ENCODE measurements at places on chromosomes 6 and 20.

DNA sequence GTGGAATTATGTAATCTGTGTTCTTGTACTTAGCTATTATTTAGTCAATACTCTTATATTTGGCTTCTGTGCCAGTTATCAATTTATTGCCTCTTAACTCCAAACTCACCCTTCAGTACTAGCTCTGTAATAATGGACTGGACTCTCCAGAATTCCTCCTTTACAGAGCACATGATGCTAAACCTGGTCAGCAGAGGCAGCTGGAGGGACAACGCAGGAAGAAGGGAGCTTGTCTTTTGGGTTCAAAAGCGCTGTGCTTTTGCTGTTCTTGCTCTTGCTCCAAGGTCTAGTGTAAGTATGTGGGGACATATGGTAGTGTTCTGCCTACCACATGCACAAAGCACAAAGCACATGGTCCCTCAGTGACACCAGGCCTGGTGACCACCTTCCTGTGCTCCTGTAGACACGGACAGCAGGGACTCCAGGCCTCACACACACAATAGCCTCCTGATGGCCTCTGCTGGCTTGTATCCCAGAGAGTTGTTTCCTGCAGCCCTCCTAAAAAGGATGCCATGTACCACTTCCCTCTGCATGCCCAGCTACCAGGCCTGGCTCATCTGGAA lies 46.1 kb downstream of the CHD6 start:
- DNase-seq, result no peak

- no peak for DNase-seq
Observed at GRCh38 chr6:43491750-43492661, 14.6 kb downstream of the TJAP1 start.

GRCh38 chr6:168884050-168884645 lies 369.5 kb downstream of the THBS2 start:
- no peak for DNase-seq

DNA sequence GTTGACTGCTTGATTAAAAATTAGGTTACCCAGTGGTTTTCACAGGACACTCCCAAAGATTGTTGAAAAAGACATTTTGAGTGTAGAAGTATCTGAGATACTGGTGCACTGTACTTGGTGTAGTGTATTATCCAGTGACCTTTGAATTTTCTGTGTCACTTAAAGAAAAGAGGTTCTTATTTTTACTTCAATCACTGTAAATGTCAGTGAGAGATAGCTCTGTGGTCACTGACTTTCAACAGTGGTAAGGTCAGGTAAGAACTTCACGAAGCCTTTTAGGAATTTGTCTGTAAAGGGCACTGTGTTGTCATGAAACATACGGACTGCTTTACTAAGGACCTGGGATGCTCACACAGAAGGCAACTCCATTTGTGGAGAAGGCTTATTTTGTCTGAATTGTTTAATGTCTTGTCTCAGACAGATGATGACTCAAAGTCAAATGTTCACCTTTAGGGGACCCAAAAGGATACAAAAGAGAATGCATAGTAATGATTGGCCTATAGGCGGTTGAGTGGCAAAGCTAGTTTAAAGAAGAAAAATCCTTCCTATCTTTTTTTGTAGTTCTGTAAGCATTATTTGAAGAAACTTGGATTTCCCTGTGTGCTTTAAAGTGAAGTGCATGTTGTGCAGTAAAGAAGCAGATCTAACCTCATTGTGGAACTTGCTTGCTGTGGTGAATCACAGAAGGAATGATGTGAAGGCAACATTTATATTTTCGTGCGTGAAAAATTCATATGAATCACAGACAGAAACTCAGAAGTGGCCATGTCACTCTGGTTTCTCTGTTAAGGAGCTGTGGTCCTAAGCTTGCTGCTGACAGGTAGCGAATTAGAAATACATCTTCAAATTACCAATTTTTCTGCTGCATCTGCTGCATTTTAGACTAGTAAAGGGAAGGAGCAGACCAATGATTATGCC lies 47.3 kb downstream of the ZFAND3 start:
- no peak for DNase-seq

GRCh38 chr6:147675281-147675680 lies 166.8 kb downstream of the SAMD5 start:
- DNase-seq, result peak; percentile 9

DNA sequence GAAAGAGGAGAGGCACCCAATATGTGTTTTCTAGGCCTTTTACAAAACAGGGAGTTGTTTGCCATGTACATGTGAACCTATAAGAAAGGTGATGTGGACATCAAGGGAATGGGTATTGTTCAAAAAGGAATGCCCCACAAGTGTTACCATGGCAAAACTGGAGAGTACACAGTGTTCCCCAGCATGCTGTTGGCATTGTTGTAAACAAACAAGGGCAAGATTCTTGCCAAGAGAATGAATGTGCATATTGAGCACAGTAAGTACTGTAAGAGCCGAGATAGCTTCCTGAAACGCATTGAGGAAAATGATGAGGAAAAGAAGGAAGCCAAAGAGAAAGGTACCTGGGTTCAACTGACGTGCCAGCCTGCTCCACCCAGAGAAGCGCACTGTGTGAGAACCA lies 13.1 kb downstream of the QRSL1 start:
- DNase-seq, result no peak

- DNase-seq, result no peak
Observed at GRCh38 chr20:50686821-50687220, 4.5 kb downstream of the RIPOR3 start.

DNA sequence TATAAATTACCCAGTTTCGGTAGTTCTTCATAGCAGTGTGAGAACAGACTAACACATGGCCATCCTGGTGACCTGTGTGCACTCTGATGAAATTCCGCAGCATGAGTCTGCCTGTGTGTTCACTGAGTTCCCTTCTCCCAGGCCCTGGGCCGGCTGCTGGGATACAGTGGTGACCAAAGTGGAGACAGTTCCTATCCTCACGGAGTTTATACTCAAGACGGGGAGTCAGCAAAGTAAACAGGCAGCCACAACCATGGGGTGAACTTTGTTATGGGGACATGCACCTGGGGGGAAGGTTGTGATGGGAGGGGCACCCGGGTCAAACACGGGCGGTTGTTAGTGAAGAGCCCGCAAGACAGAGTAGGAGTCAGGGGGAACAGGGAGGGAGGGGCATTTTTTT lies 202.0 kb downstream of the CDH4 start:
- no peak for DNase-seq
